Stimulated activated CD4-positive, alpha-beta T cell treated with anti-CD3 and anti-CD28 coated beads, Interleukin-4, amount 100 ng/mL, for 4 hours (primary cell): ENCODE measurements at places on chromosomes 13 and 19.

DNA sequence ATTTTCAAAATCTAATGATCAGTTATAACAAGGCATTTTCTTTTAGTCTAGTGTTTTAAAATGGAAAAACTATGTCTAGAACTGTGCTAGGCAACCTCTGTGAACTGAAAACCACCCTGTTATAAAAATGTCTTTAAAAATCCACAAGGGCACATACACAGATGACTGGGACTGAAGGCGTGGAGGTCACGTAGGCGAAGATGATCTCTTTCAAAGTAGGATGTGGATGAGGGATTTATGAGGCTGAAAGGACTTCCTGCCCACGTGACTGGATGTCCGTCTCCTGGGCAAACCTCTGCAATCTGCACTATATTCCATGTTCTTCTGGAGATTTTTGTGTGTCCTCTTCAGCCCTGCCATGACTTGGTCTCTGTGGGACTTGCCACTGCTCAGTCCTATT, 84.2 kb upstream of the ZNF536 start:
- no peak for DNase-seq

GRCh38 chr19:40407714-40408597, 5.2 kb downstream of the PRX start:
- no peak for DNase-seq

DNA sequence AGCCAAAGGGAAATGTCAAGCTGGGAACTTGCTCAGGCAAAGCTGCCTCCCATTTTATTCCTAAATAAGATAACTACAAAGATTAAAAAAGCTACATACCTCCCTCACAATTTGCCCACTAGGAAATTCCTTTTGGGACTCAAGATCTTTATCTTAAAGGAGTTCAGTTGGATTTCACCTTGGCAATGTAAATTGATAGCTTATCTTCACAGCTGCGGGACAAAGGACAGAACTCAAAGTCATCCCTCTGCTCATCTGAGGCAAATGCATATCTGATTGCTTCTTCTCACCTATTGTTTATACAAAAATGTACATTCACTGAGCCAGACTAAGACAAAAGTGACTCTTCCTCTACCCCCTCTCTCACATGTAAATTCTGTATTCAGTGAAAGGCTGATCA, 47.8 kb downstream of the FGF14 start:
- DNase-seq = no peak

DNA sequence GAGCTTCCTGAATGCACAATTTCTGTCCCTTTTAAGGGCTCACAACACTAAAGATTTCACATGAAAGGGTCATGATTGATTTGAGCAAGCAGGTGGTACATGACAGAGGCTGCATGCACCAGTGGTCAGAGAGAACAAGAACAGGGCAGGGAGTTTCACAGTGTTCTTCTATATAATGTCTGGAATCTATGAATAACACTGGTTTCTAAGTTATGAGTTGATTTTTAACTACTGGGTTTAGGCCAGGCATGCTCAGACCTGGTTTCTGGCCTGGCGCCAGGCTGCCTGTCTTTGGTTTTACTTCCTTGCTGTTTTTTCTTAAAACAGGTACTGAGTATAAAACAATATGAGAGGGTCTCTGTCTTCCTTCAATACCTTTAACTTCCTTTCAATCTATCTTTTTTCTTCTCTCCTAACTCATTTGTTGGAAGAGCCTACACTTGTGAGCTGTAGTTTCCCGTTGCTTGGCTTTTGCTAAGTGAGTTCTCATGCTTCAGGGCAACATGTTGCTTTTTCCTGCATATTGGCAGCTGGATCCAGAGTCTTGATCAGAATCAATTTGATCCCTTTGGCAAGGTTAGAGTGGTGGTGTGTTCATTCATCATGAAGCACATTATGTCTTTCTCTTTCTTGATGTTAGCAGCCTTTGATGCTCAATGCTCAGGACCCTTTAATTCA, 38.5 kb upstream of the FGF14 start:
- DNase-seq = no peak

DNA sequence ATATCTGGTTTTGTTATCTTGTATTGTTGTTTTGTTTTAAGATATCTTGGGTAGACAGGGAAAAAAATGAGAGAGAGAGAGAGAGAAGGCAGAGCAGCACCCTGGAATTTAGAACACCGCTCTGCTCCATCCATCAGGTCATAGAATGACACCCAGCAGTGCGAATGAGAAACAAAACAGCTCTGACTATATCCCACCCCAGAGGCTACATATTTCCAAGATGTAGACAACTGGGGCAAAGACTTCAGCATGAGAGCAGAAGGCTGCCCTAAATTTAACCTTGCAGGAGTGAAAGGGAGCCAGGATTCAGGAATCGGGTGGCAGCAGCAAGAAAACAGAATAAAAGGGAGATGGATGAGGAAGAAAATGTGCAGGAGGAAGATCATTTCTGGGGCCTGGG, 46.5 kb downstream of the TNFSF13B start:
- DNase-seq = no peak

- peak; percentile 71 for DNase-seq
Measured at GRCh38 chr19:1825909-1826556, 14.0 kb upstream of the ATP8B3 start.

DNA sequence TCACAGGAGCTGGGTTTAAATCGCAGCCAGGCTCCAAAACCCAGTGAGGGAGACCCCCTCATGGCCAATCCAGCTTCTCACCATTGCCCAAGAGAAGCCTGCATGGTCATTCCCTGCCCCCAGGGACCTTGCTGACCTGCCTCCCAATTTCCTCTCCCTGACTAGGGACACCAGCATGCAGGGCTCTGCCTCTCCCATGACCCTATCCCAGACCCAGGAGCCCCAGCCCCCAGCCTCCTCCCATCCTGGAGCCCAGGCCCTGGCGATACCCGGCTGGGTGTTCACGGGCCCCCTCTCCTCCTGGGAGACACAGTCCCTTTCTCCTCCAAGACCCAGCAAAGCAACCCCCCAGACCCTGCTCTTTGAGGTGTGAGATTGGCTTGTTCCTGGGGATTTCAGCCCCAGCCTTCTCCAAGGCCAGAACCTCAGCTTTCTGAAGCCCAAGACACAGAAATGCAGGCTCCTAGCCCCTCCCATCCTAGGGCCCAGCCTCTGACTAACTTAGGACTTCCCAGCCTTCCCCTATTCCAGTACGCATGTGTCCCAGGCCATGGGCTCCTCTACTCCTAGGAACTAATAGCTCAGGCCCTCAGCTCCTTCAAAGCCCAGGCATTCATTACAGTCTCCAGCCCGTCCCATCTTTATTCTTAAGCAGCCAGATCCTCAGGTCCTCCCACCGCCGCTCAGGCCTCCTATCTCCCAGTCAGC, 1.1 kb downstream of the GYS1 start:
- DNase-seq = no peak

GRCh38 chr19:33434886-33435705, 61.6 kb downstream of the CEBPG start:
- DNase-seq = no peak

DNA sequence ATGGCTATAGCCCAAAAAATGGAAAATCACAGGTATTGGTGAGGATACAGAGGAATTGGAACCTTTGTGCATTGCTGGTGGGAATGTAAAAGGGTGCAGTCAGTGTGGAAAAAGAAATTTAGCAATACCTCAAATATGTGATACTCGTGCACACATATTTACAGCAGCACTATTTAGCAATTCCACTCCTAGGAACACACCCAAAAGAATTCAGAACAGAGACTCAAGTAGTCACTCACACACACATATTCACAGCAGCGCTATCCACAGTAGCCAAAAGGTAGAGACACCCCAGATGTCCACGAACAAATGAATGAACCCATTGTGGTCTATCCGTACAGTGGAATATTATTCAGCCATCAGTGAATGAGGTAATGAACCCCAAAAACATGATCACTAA, 114.0 kb downstream of the COL4A2 start:
- DNase-seq = no peak

GRCh38 chr19:7337380-7338194, 11.2 kb upstream of the ARHGEF18 start:
- DNase-seq = peak; percentile 4

DNA sequence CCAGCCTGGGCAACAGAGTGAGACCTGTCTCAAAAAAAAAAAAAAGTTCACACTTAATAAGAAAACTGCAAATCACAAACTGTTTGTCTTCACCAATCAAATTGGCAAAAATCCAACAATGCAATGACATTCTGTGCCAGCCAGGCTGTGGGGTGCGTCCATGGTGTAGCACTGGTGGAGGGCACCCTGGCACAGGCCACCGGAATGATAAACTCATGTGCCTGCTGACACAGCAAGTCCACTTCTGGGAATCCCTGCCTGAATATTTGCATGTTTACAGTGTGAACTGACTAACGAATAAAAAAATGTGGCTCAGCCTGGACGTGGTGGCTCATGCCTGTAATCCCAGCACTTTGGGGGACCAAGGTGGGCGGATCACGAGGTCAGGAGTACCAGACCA, 1.6 kb upstream of the LRRC25 start:
- no peak for DNase-seq

GRCh38 chr13:25489238-25489637, 117.5 kb downstream of the ATP8A2 start:
- no peak for DNase-seq

- DNase-seq = no peak
Measured at GRCh38 chr19:37991841-37992248, 84.8 kb downstream of the SIPA1L3 start.

GRCh38 chr13:30163441-30163840, 143.9 kb downstream of the KATNAL1 start:
- no peak for DNase-seq

- no peak for DNase-seq
Measured at GRCh38 chr13:111608556-111608955, 288.1 kb downstream of the TEX29 start.

DNA sequence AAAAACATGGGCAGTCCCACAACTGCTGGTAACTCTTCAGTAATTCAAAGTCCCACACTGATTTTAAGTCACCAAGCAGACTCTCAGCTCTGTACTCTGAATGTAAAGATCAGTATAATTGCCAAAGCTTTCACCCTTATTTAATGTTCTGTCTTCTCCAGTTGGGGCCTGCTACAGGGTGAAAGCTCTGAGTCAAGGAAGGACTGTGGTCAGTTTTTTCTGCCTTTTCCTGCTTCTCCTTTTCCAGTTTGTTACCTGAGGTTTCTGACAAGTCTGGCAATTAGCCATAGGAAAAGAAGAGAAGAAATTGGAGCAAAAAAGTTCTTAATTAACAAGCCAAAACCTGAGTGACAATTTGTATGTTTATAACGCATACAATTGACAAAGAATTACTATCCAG, 279.3 kb downstream of the RBM26 start:
- DNase-seq = no peak

DNA sequence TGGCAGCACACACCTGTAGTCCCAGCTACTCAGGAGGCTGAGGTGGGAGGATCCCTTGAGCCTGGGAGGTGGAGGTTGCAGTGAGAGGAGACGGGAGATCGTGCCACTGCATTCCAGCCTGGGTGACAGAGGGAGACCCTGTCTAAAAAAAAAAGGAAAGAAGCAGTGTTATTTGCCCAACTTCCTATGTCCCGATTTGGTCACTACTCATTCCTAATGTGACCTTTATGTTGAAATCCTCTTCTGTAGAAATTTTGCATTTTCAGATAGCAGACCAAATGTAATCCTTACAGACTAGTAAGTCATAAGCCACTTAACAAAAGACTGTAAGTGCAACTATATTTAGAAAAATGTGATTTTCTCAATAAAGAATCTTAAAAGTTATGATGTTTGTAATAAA, 18.2 kb upstream of the STK24 start:
- no peak for DNase-seq

GRCh38 chr19:50435221-50435620, 2.5 kb downstream of the MYBPC2 start:
- DNase-seq = no peak

DNA sequence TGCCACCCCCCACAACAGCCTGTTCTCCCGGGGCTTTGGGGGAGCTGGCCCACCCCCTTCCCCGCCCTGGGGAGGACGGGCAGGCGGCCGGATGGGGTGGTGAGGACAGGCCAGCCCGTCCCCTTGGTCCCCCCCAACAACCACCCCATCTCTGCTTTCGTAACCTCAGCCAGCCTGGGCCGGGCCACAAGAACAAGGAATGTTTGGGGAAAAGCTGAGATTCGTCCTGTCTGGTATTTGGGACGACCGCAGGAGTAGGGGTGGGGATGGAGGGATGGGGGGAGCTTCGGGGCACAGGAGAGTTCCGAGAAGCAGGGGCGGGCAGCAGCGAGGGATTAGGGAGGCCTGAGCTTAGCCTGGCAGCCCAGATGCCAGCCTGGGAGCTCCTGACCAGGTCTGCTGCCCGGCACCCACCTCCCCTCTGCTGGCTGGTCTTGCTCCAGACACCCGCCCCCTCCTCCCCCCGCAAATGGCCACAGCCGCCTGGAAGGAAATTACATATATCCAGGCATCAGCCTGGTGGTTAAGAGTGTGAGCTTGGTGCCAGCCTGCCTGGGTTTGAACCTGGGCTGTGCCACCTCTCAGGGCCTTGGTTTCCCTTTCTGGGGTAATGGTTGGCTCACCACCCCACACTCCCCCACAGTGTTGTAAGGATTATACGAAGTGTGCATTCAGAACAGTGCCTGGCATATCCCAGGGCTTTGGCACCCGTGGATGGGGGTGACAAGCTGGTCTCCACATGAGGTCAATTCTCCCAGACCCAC, at the start of gene PODNL1:
TSS of gene PODNL1 (minus strand) at position 117 of the 764 bp plus-strand sequence. CDS start 236 bp downstream, outside the sequence.
- no peak for DNase-seq

DNA sequence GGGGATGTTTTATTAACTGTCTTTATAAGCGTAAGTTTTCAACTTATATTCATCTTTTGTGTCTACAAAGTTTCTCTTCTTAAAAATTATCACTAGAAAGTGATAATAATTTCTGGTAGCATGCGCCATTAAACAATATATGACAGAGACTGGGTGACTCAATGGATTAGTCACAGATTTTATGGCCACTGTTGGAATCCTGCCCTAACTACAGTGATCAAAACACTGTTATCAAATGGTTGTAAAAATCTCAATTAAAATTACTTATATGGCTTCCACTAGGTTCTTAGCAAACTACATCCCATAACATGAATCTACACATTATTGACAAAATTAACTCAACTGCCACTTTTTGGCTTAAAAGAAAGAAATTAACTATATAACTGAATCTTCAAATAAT, 350.0 kb downstream of the DACH1 start:
- DNase-seq = no peak

- DNase-seq = no peak
Measured at GRCh38 chr13:110637747-110638146, 22.4 kb downstream of the NAXD start.

DNA sequence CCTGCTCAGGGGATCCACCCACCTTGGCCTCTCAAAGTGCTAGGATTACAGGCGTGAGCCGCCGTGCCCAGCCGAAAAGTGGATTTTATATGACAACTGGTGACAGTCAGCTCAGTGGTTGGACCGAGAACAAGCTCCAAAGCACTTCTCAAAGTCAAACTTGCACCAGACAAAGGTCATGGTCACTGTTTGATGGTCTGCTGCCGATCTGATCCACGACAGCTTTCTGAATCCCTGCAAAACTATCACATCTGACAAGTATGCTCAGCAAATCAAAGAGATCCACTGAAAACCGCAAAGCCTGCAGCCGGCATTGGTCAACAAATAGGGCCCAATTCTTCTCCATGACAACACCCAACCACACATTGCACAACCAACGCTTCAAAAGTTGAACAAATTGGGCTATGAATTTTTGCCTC, 21.6 kb upstream of the NAA16 start:
- DNase-seq = no peak
